ENCODE measurements at places on chromosomes 4 and X.

DNA sequence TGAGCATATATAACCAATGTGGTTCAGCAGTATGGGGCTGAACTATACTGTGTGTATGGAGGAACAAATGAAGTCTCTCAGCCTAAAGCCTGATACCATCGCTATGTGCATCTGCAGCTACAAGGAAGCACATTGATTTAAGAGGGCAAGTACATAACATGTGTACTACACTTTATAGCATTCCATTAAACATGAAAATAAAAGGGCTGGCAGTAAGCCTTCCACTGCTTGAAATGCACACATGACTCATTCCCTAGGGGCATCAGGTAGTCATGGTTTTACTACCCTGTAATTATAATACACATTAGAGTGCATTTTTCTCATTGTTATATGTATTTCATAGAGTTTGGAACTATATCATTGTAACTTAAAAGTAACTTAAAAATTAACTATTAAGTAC lies 51.2 kb downstream of the SMARCA1 start:
- no peak for DNase-seq

DNA sequence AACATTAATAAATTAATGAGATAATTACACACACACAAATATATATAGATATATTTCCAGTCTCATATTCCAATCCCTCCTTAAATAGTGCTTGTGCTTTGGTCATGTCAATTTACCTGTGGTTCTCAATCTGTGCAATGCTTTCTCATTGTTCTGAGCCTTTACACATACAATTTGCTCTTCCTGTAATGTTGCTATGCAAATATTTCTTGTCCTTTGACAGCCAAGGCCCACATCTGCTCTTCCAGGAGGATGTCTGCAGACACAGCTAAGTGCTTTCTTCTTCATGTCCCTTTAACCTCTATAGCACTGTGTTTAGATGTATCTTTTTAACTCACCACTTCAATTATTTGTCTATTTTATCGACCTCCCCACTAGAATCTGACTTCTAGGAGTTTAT lies 67.3 kb upstream of the RAPGEF2 start:
- no peak for DNase-seq

DNA sequence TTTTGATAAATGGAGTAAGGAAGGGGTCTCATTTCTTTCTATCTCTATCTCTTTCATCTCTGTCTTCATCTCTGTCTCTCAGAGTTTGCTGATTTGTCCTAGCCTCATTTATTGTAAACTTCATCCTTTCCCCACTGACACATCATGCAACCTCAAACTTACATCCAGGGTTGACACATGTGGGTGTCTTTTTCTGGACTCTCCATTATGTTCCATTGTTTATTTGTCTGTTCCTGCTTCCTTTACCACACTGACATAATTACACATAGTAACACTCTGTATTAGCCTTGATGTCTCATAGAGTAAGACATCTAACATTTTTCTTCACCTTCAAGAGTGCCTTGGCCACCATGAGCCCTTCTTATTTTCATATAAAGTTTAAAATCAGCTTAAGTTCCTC lies 8.1 kb upstream of the SRD5A3 start:
- DNase-seq: no peak

DNA sequence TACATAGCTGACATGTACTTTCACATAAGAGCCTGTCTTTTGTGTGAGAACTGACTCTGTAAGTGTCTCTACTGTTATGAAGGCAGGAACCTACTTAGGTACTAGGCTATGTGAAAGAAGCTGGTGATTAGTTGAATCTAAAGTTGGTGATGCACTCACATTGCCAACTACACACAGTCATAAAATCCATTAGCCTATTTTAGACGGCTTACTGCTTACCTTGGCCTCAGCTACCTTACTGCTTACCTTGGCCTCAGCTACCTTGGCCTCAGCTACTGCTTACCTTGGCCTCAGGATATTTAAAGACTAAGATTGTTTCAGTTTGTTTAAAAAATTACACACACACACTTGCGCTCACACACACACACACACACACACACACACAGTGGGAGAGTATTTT lies 549.7 kb downstream of the IL1RAPL1 start:
- DNase-seq: no peak

GRCh38 chrX:45083314-45083713 lies 117.4 kb downstream of the DIPK2B start:
- DNase-seq: no peak

- no peak for DNase-seq
Measured at GRCh38 chrX:104098919-104099318, 13.4 kb upstream of the ZCCHC18 start.

- peak; percentile 5 for DNase-seq
Measured at GRCh38 chr4:89469930-89470375, 162.4 kb upstream of the GPRIN3 start.

DNA sequence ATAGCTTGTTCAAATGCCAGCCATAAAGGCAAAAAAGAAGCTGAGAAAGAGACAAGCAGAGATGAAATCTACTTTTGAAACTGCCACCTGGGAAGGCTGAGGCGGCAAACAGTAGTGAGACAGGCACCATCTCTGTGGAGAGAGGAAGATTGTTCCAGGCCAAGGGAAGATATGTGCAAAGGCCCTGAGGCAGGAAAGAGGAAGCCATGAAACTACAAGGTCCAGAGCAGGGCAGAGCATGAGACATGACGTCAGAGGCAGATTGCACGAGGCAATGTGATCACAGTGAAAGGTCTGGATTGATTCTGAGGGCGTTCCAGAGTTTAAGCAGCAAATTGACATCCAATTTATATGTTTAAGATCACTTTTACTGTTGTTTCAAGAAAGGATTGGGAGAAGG lies 226.1 kb downstream of the QDPR start:
- DNase-seq: no peak

DNA sequence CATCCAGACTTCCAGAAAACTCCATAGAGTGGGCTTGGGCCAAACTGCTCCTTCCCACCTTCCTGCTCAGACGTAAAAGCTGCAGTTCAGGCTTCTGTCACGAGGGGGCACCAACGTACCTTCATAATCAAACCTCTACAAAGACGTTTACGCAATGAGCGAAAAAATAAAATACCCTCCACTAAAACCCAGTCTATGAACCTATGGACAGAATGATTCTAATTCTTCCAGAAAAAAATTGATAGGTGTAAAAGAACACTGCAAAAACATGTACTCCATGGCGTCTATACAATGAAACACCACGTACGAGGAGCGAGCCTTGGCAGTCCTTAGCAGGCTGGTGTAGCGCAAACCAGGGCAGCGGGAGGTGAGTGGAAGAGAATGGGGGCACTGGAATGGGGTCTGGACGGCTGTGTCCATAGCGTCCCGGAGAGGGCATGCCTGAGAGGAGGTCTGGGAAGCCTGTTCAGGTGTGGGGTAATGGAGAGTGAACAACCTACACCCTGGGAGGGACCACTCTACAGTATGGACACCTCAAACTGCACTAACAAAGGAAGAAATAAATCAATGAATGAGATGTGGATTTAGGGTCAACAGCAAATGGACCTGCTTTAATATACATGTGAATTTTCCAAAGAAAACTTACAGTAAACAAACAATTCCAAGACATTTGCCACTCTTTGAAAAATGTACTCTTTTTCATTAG lies 14.4 kb upstream of the RAB40A start:
- DNase-seq: peak; percentile 63

GRCh38 chr4:111136438-111136837 lies 513.6 kb upstream of the PITX2 start:
- DNase-seq: no peak

GRCh38 chrX:790041-790506 lies 159.5 kb downstream of the SHOX start:
- DNase-seq: no peak

DNA sequence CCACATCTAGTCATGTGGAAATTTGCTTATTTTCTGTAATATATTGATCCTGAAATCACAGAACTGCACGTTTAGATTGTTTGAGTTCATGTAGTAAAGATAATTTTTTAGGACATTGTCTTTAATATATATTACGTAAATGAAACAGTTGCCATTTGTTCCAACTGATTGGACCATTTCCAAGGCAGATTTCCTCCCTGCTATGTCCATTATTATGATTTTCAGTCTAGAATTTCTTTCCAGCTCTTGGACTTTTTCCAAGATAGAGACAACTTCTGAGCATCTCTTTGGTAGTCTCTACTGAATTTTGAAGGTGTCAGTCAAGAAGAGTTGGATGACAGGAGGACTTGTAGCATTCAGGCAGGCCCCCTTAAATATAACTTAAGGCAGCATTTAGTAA lies 94.6 kb downstream of the STIM2 start:
- no peak for DNase-seq

- no peak for DNase-seq
Measured at GRCh38 chr4:97317671-97318070, 825.6 kb downstream of the STPG2 start.

DNA sequence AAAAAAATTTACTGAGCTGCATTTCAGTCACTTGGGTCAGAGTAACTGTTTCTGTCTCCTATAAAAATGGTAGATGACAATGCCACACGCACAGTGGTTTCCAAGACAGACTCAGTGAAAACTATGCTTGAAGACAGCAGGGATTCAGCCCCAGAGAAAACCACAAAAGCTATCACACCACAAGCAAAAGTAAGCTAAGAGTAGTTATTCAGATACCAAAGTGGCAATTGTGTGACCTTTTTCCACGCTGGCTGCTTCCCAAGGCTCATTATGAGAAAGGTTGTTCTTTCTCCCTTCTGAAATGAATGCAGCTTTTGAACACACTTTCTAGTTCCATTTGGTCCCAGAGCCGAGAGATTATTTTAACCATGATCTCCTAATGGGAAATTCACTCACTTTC lies 46.4 kb upstream of the GPM6B start:
- DNase-seq: no peak

GRCh38 chr4:124415146-124415545 lies 297.4 kb downstream of the ANKRD50 start:
- DNase-seq: no peak

GRCh38 chrX:75522565-75523431 lies at the start of gene ZDHHC15:
Gene ZDHHC15 (minus strand): TSS chrX:75523037. CDS start chrX:75523024, 13 bp downstream.
- peak; percentile 10 for DNase-seq

GRCh38 chr4:102843273-102843672 lies 15.9 kb upstream of the UBE2D3 start:
- DNase-seq: no peak

DNA sequence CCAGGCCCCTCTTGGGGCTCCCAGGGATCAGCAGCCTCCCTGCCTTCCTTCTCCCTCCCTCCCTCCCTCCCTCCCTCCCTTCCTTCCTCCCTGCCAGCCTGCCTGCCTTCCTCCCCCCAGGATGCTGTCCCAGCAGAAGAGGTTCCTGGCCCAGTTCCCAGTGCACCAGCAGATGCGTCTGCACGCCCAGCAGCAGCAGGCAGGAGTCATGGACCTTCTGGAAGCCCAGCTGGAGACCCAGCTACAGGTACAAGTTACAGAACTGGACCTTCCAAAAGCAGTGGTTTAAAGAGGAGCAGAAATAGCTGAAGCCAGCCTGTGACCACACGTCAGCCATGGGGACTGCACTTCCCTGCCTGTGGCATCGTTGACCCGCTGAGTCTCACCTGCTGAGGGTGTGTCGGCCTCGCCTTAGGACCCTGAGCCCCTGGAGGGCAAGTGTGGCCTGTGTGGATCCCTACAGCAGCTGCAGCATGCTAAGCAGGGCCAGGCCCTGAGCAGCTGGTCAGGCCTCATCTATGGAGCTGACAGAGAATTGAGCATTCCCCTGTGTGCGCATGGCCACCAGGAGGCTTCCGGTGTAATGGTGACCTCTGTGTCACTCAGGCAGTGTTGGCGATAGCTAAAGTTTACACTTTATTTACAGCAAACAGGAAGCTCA lies 84.7 kb downstream of the CRMP1 start:
- DNase-seq: no peak

GRCh38 chrX:140064993-140065392 lies 99.7 kb upstream of the CXorf66 start:
- DNase-seq: no peak

GRCh38 chrX:31114858-31115257 lies 43.0 kb upstream of the FTHL17 start:
- no peak for DNase-seq

DNA sequence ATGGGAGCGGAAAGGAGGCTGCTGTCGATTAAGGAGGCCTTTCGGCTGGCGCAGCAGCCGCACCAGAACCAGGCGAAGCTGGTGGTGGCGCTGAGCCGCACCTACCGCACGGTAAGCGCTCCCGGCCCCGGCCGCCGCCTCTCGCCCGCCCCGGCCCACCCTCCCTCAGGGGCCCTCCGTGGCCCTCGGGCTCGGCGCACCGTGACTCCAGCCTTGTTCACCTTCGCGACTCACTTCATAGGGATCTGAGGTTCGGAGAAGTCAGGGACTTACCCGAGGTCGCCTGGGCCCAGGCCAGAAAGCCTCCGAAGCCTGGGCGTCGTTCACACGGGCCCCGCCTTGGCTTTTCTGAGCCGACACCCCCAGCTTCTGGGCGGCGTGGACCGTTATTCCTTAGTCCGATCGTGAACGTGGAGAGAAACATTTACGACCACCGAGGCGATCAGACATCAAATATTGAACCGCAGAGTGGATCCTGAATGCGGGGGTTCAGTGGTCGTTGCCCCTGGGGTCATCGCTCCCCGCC lies 362 bp downstream of the NCAPG start:
- DNase-seq: no peak

GRCh38 chrX:138872537-138872936 lies 161.0 kb upstream of the FGF13 start:
- DNase-seq: no peak

GRCh38 chrX:31747411-31747810 lies 675.6 kb upstream of the FTHL17 start:
- DNase-seq: no peak

DNA sequence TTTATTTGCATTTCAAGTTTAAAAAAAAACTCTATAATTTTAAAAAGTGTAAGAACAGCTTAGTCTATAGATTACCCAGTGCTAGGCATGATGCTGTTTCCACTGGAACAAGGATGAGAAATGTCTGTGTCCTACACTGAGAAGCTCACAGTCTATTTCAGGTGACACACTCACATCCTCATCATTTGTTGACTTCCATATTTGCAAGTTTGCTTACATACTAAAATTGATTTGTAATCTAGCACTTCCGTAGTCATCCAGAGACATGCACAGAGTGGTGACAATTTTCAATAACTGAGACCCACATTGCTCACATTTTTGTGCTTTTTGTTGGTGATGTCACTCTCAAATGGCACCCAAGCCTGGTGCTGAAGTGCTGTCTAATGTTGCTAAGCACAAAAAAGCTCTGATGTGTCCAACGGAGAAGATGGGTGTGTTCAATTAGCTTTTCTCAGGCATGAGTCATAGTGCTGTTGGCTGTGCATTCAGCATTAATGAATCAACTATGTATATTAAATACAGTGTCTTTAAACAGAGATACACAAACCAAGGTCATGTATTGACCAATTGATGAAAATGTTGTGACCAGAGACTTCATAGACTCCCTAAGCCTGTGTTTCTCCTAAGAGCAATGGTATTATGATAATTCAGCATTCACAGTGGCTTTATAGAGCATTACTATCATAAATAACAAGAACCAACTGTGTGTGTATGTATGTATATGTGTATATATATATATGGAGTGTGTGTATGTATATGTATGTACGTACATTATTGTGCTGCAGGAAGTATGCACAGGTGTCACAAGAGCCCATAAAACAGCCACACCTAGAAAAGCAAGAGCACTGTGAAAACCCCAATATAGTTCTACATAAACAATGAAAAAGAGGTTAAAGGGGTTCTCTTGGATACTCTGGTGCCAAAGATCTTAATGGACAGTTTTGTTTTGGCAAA lies 31.2 kb upstream of the VCX3B start:
- no peak for DNase-seq
